ENCODE measurements at places on chromosomes 16 and 17.

GRCh38 chr16:27795992-27796614, 246.2 kb downstream of the KATNIP start:
- peak; percentile 94 for DNase-seq

GRCh38 chr16:11794996-11795886, 1.8 kb downstream of the ZC3H7A start:
- no peak for DNase-seq

GRCh38 chr17:76085731-76086366, 6.9 kb downstream of the ZACN start:
- no peak for DNase-seq

DNA sequence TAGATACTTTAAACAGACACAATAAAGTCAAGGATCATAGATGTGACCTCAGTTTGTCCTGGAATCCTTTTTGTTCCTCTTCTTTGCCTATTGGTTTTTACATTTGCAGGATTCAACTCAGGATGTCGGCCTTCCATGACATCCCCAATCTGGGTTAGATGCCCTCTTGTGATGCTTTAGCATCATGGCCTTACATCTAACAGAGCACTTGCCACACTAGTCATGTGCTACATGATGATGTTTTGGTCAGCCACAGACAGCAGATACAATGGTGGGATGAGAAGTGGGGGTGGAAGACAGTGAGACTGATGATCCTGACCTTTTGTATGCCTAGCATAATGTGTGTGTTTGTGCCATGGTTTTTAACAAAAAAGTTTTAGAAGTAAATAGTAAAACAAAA, 1.8 kb upstream of the SYNRG start:
- no peak for DNase-seq

DNA sequence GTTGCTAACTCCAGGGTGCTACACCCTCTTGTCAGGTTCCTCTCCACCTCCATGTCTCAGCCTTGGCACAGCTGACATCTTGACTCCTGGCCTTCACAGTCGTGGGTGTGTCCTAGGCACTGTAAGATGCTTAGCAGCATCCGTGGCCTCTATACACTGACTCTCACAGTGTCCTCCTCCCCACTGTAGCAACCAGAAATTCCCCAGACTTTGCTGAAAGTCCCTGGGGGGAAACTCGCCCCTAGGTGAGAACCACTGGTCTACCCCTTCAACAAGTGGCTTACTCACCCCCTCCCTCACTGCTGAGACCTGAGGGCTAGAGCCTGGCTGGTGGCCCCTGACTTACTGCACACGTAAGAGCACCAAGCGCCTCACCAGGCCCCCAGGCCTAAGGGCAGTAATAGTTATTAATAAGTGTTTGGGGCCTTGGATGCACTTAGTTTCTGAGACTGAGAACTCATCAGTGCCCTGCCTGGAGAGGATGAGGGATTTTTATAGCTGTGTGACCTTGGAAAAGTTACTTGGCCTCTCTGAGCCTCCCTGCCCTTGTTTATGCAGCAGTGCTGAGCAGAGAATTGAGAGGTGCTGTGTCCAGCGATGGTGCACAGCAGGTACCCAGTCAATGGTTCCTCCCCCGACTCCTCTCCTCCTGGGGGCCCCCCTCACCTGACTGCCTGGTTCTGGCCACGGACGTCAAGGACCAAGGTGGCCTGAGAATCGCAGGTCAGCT, 67.1 kb downstream of the RMI2 start:
- DNase-seq, result no peak

DNA sequence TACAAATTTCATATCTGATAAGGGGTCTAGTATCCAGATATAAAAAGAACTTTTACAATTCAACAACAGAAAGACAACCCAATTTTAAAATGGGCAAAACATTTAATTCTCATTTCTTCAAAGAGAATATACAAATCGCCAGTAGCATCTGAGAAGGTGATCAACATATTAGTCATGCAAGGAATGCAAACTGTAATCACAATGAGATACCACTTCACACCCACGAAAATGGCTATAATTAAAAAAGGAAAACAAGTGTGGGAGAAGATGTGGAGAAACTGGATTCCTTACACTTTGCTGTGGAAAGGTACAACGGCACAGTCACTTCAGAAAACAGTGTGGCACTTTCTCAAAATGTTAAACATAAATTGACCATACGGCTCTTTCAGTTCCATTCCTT, 168.2 kb downstream of the VPS53 start:
- DNase-seq, result no peak

DNA sequence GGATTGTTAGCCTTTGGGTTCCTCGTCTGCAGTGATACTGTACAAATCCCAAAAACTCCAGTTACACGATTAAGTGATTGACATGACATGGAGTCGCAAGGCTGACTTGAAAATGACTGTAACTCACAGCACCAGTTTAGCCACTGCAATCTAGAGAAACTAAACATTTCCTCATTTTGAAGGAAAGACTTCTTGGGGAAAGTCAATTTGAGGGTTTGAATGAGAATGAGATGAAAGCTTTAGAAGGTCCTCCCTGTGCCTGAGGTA, 4.8 kb downstream of the BANP start:
- no peak for DNase-seq

DNA sequence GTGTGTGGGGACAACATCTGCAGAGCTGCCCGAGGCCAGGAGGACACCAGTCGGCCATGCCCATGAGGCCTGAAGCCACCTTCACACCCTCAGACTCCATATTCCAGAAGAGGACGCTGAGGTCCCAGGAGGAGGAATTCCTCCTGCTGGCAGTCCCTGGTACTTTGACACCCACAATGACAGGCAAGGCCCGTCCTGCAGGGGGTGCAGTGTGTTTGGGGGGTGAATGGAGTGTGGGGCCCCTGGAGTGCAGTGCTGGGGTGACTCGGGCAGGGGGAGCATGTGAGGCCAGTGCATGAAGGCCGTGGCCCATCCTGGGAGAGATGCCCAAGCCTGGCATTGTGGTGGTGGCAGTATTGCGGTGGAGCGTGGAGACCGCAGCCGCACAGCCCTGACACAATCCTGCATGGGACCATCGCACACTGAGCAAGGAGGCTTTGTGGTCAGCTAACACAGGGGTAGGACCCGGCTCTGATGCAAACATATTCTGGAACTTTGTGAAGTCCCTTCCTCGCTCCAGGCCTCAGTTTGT, 52.2 kb downstream of the ZDHHC7 start:
- no peak for DNase-seq

DNA sequence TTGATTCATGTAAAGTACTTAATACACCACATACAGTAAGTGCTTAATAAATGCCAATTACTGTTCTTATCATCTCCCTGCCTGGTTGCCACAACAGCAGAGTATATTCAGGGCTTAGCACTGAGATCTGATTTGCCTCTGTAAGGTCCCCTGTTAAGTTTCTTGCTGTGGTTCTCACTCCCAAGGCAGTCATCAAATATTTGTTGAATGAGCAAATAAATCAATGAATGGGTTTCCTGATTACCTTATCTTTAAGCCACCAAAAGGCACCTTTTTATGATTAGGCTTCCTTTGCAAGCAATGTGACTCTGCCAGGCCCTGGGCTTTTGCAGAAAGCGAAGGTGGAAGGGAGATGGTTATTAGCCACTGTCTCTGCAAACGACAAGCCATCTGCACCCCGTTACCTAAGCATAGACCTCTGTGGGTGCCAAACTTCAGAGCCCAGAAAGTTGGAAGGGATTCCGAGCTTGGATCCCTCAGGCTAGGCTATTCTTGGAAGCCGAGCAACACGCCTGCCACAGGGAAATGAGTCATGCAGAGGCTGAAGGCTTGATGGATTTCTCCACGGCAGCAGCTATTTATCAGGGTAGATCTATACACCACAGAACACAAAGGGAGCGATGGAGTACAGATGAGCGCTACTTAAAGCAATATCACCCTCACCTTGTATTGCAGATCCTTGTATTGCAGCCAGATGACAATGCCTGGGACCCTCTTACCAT, 102.0 kb downstream of the GRIN2A start:
- no peak for DNase-seq

GRCh38 chr17:27986805-27987684, 55.4 kb upstream of the NLK start:
- no peak for DNase-seq

GRCh38 chr16:86080131-86080875, 181.3 kb downstream of the IRF8 start:
- DNase-seq, result no peak

GRCh38 chr16:89120281-89120680, 26.6 kb downstream of the ACSF3 start:
- DNase-seq, result no peak

DNA sequence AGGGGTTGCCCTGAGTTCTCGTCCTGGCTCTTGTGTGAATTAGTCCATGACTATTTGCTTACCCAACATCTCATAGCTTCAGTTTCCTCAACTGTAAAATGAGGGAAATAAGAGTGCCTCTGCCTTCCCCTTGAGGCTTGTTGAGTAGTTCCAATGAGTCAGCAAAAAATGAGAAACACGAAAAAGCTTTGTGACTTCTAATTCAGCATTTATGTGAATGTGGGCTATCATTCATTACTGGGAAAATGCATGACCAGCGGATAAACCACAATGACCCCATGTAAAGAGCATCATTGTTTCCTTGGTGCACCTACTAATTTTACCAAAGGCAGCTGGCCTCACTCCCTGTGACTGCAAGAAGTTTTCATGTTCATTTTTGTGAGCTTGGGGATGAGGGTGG, 374.6 kb upstream of the HSBP1 start:
- no peak for DNase-seq

GRCh38 chr17:40926341-40926740, 11.1 kb downstream of the KRT23 start:
- no peak for DNase-seq

DNA sequence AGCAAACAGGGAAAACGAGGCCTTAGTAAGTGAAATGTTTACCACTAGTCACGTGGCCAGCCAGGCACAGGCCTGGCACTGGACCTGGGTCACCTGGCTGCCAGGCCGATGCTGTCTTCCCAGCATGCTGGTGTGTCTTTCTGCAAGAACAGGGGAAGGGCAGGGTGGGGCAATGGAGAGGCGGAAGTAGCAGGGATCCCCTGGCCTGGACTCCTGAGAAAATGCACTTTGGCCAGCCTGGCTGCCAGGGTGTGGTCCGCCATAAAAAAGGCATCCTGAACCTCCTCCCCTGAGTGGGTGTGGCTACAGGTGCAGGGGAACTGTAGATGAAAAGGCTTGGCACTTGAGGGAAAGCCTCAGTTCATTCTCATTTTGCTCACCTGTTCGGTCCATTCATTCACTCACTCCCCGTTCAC, 1.0 kb upstream of the ANKRD40CL start:
- no peak for DNase-seq

DNA sequence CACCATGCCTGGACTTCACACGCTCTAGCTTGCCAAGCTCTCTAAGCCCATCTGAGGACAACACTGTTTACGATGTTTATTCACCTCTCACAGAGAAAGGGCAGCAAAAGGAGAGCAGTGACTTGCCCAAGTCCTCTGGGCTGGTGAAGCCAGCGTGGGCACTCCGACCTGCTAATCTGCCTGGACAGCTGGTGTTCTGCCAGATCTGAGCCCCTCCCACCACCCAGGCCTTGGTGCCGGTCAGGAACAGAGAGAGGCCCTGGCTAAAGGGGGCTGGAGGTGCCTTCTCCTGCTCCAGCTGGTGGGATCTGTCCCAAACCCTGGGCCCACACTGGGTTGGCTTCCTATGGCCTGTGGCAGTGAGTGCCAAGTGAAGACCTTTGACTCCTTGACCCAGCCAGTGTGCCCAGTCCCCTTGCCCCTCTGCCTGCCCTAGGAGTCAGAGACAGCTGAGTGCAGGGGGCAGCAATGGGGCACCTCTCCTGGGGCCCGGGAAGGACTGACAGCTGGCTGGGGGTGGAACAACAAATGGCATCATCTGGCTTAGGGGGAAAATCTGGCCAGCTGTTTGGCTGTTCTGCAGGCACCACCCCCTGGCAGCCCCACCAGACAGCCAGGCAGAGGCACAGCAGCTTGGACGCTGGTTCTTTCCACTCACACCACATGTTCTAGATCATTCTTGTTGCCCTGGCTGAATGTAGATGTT, 1.8 kb upstream of the SLC4A1 start:
- no peak for DNase-seq

GRCh38 chr17:37833237-37833859, 88.5 kb upstream of the HNF1B start:
- no peak for DNase-seq

DNA sequence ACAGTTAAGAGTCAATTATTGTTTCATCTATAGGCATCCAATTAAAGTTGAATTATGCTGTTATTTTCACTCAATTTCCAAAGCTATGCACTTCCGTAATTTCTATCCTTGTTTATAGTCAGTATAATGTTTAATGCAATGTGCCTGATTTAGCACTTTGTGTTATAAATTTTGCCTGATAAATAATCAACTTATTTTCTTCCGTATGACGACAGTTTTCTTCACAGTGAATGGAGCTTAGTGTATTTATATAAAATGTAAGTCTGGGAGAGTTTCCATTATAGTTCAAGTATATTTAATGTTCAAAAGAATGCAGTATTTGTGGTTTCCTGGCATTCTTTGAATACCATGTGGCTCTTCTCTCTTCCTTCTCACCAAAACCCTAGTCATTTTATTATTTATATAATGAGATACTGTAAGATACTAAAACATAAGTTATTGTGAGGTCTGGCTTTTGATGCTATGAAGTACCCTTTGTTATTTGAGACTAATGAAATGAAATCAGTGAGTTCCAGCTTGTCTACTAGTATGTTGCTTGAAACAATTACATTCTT, 240.6 kb downstream of the PRKCA start:
- no peak for DNase-seq

GRCh38 chr16:26195225-26195624, 503.5 kb downstream of the HS3ST4 start:
- peak; percentile 16 for DNase-seq

DNA sequence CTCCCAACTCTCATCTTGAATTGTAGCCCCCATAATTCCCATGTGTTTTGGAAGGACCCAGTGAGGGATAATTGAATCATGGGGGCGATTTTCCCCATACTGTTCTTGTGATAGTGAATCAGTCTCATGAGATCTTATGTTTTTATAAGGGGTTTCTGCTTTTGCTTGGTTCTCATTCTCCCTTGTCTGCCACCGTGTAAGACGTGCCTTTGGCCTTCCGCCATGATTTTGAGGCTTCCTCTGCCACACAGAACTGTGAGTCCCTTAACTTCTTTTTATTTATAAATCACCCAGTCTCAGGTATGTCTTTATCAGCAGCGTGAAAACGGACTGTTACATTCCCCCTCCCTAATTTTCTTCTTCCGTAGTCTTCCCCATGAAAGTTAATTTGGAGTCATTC, 124.0 kb downstream of the ABCA8 start:
- DNase-seq, result no peak

GRCh38 chr17:36127199-36127893, 23.7 kb downstream of the CCL4 start:
- no peak for DNase-seq

GRCh38 chr17:73777131-73777449, 132.8 kb upstream of the SDK2 start:
- DNase-seq, result no peak
